ENCODE measurements at places on chromosomes 2 and 18.

GRCh38 chr2:218962859-218963492 is 3.5 kb downstream of the CDK5R2 start:
- peak; percentile 36 for DNase-seq

DNA sequence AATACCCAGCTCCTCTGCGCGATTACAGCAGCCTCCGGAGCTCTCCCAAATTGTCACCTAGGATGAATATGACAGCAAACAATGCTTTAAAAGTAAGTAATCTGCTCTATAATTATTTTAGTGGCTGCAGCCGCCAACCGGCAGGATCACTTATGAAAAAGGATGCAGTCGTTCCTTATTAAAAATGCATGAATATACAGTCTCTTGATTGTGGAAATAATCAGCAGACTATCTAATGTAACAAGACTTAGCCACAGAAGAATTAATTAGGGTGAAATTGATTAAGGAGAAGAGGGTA is 71.8 kb upstream of the STPG4 start:
- no peak for DNase-seq

GRCh38 chr18:66872277-66872676 is 268.4 kb upstream of the CDH19 start:
- DNase-seq: no peak

- no peak for DNase-seq
Measured at GRCh38 chr18:48609820-48610815, 71.3 kb downstream of the CTIF start.

GRCh38 chr2:218658671-218659257 is 659 bp downstream of the ZNF142 start:
- peak; percentile 37 for DNase-seq

GRCh38 chr18:75173125-75173432 is 35.9 kb downstream of the PTGR3 start:
- DNase-seq: no peak

- DNase-seq: no peak
Measured at GRCh38 chr2:111919365-111919764, 21.0 kb downstream of the MERTK start.

Measured in stimulated activated CD4-positive, alpha-beta T cell treated with anti-CD3 and anti-CD28 coated beads, Interleukin-1b, Interleukin-23, amount 100 ng/mL, for 24 hours (primary cell).